Osteocyte (in vitro differentiated cells): ENCODE measurements at places on chromosomes 3 and 15. TPM values are rescaled to one million over a fixed set of nuclear protein-coding genes. Genes with fewer than 3 reads are reported as not detected.

- DNase-seq = no peak
- no peak overlapping the region for H3K27ac ChIP-seq
- H3K36me3 ChIP-seq = peaks cover 9% of the 10 kb centered on the region
- no peaks in the 10 kb centered on the region for H3K27me3 ChIP-seq
- no peak overlapping the region for H3K4me3 ChIP-seq
- H3K4me1 ChIP-seq = peaks cover 3% of the 10 kb centered on the region
Measured at GRCh38 chr3:100850156-100850555, 140.9 kb downstream of the TFG start.

GRCh38 chr15:83919978-83920510, 266.1 kb downstream of the ADAMTSL3 start:
- H3K4me3 ChIP-seq = no peak overlapping the region
- DNase-seq = no peak
- H3K27me3 ChIP-seq = no peaks in the 10 kb centered on the region

- H3K4me1 ChIP-seq = no peaks in the 10 kb centered on the region
- H3K27ac ChIP-seq = no peak overlapping the region
- no peak for DNase-seq
- H3K27me3 ChIP-seq = peaks cover 80% of the 10 kb centered on the region
- H3K4me3 ChIP-seq = no peak overlapping the region
- no peaks in the 10 kb centered on the region for H3K36me3 ChIP-seq
Measured at GRCh38 chr3:150933473-150933995, 28.3 kb upstream of the MINDY4B start.

The EAF2 gene
- total RNA-seq = 1.4 and 2.4 TPM in 2 replicates

The APH1B gene
- total RNA-seq = 13.9 and 15.9 TPM in 2 replicates

The GOLGA8T gene
- 0.94 TPM in 1 of 2 replicates, not detected in the other for total RNA-seq

- H3K27me3 ChIP-seq = no peaks in the 10 kb centered on the region
- DNase-seq = peak; percentile 6
- no peaks in the 10 kb centered on the region for H3K36me3 ChIP-seq
- no peak overlapping the region for H3K27ac ChIP-seq
- peaks cover 30% of the 10 kb centered on the region for H3K4me1 ChIP-seq
Measured at GRCh38 chr3:33111581-33111980, 2.2 kb upstream of the CRTAP start.

The GOLGA8O gene
- total RNA-seq = 2.4 and 2.5 TPM in 2 replicates

GRCh38 chr3:196835086-196835485, 32.6 kb upstream of the SENP5 start:
- H3K27me3 ChIP-seq = no peaks in the 10 kb centered on the region
- DNase-seq = no peak
- no peaks in the 10 kb centered on the region for H3K4me1 ChIP-seq
